ENCODE measurements at places on chromosomes 5 and 9. TPM values are rescaled to one million over a fixed set of nuclear protein-coding genes. Genes with fewer than 3 reads are reported as not detected.

- peaks cover 4% of the 10 kb centered on the region for H3K36me3 ChIP-seq
- no peaks in the 10 kb centered on the region for H3K27me3 ChIP-seq
- H3K4me3 ChIP-seq = no peak overlapping the region
- H3K27ac ChIP-seq = no peak overlapping the region
These were observed 427.1 kb upstream of the CHD1 start for GRCh38 chr5:99355881-99356280.

- peaks cover 8% of the 10 kb centered on the region for H3K36me3 ChIP-seq
- H3K4me1 ChIP-seq = no peaks in the 10 kb centered on the region
- no peak overlapping the region for H3K27ac ChIP-seq
- DNase-seq = no peak
- no peaks in the 10 kb centered on the region for H3K27me3 ChIP-seq
These were observed 462.9 kb downstream of the DMRT2 start for GRCh38 chr9:1513105-1513504.

GRCh38 chr9:91755761-91756509, 194.1 kb downstream of the ROR2 start:
- no peak overlapping the region for H3K4me3 ChIP-seq
- H3K27me3 ChIP-seq = no peaks in the 10 kb centered on the region
- H3K27ac ChIP-seq = no peak overlapping the region
- no peak for DNase-seq
- H3K36me3 ChIP-seq = no peaks in the 10 kb centered on the region

DNA sequence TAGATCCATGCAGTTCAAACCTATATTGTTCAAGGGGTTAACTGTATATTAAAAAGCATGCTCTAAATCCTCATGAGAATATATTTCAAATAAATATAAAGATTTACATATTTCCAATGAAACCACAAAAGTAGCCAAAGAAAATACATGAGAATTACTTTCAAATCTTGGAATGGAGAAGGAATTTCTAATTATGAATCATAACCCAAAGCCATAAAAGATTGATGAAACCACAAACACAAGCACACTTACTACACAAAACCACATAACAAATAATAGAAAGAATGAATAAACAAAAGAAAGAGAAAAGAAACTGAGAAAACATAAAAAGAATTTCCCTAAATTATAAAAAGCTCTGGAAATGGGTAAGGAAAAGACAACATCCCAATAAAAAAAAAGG, 16.0 kb downstream of the ERP44 start:
- peaks cover 2% of the 10 kb centered on the region for H3K4me1 ChIP-seq
- DNase-seq = no peak
- H3K27ac ChIP-seq = no peak overlapping the region

- H3K4me3 ChIP-seq = no peak overlapping the region
- DNase-seq = no peak
- no peak overlapping the region for H3K27ac ChIP-seq
These were observed 94.6 kb upstream of the HMHB1 start for GRCh38 chr5:143717400-143717799.

GRCh38 chr5:68463606-68464005, 248.1 kb downstream of the PIK3R1 start:
- no peak overlapping the region for H3K4me3 ChIP-seq
- no peaks in the 10 kb centered on the region for H3K27me3 ChIP-seq
- H3K36me3 ChIP-seq = no peaks in the 10 kb centered on the region

GRCh38 chr5:109584986-109585599, 104.6 kb upstream of the MAN2A1 start:
- no peaks in the 10 kb centered on the region for H3K27me3 ChIP-seq
- no peaks in the 10 kb centered on the region for H3K4me1 ChIP-seq
- no peaks in the 10 kb centered on the region for H3K36me3 ChIP-seq
- no peak for DNase-seq

GRCh38 chr5:1383344-1383743, 38.4 kb upstream of the CLPTM1L start:
- no peak overlapping the region for H3K4me3 ChIP-seq
- H3K27me3 ChIP-seq = peaks cover 7% of the 10 kb centered on the region
- no peak overlapping the region for H3K27ac ChIP-seq
- H3K4me1 ChIP-seq = no peaks in the 10 kb centered on the region

RNF183 gene
- total RNA-seq = not detected

FCN2 gene
- total RNA-seq = not detected

All from H9 (cell line).